ENCODE measurements at places on chromosomes 4 and X.

GRCh38 chrX:16852617-16853179 lies 17.5 kb downstream of the RBBP7 start:
- DNase-seq: no peak

GRCh38 chrX:45771560-45772340 lies 571.1 kb upstream of the DIPK2B start:
- DNase-seq: no peak

DNA sequence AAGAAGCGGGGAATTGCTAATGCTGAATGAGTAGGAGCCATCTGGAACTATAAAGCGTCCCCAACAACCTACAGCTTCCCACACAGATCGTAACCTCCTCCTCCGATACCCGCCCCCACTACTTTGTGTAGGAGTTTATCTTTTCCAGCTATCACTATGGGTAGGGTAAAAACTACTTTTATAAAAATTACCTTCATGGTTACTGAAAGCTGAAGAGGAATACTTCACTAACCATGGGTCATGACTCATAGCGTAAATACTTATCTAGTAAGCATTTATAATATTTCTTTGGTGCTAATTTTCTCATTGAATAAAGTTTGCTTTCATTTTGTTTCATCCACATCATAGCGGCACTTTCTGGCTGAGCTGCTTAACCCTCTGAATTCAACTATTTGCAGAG lies 79.4 kb upstream of the TNIP3 start:
- no peak for DNase-seq

DNA sequence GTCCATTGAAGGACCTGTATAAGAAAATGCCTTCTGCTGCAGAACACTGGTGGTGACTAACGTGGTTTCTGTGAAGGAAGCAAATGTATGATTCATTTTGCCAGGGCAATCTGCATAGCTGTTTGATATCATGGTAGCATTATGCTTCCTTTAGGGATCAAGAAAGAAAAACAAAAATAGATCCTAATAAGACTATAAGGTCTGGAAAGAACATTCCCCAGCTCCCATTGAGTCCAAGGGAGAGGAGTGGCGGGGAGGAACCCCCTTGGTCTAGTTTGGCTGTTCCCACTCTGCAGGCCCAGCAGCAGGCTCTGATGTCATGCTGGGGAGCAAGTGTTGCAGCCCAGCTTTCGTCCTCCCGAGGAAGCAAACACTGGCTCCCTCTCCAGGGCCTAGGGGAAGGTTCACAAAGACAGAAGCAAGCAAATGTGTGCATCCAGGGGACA lies 154.5 kb upstream of the GALNT7 start:
- DNase-seq: peak; percentile 35

- DNase-seq: no peak
These were observed 23.5 kb upstream of the CEP135 start for GRCh38 chr4:55925241-55925640.

- DNase-seq: no peak
These were observed 124.8 kb downstream of the LRBA start for GRCh38 chr4:150890246-150890645.

DNA sequence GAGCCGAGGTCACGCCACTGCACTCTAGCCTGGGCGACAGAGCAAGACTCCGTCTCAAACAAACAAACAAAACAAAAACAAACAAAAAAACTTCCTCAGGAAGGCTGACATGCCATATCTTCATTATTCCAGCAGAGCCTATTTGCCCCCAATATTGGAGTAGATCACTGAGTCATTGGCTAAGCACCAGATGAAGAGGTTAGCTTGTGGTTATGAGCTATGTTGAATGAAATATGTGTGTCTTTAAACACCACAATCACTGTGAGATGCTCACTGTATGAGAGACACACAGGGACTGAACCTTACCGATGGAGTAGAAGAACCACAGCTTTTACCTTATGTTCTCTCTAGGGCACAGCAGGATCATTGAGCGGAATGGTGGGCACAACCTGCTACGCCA lies 122.1 kb upstream of the EOLA2 start:
- no peak for DNase-seq

DNA sequence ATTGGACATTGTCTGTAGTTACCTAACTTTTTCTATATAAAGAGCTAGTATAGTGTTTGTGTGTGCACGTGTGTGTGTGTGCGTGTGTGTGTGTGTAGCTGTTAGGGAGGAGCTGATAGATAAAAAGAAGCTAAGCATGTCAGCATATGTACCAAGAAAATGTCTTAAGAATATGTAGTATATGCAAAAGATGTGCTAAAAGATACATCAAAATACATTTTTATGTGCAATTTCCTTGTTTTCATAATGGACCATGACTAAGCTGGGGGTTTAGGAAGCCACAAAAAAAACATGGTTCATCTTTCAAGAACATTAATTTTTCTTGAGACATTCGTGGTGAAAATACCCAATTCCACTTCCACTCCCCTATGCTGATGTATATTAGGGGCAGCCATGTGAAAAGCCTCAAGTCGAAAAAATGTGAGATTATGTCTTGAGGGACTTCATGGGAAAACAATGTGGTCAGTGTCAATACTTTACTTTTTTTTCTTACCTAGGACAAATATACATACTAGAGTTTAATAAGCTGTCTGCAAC lies 1599.7 kb downstream of the ARAP2 start:
- DNase-seq: no peak

DNA sequence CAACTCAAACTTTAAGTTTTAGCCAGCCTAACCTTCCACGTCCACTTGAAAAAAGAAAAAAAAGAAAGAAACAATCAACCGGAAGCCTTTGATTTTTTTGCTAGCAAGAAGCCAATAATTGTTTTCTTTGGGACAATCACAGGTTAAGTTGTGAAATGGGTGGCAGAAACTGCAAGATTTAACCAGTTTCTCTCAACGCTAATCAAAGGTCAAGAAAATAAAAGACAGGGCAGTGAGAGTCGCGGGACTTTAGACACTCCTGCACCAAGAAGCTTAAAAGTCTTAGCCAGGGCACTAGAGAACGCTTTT lies 1.0 kb downstream of the ACSL1 start:
- DNase-seq: no peak

- no peak for DNase-seq
These were observed 20.4 kb upstream of the CYP4V2 start for GRCh38 chr4:186170966-186171365.

Measured in SK-N-SH (cell line).